ENCODE measurements at places on chromosomes 2 and 18.

DNA sequence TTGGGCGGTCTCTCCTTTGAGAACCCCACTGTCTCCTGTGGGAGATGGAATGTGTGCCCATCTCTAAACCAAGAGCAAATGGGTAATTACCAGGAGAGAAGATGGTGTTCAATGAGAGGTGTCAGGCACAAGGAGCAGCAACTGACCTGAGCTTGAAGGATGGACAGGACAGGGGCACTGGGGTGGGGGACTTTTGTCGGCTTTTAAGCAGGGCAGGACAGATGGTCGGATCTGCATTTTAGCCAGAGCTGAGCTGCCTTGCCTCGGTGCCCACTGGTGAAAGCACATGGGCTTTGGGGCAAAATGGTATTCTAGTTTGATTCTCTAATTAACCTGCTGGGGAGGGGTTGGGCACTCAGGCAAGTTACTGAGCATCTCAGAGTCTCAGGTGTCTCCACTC lies 98.0 kb downstream of the INHBB start:
- no peak for DNase-seq

GRCh38 chr18:11946756-11947155 lies 34.6 kb upstream of the IMPA2 start:
- DNase-seq = no peak

GRCh38 chr2:138324068-138324771 lies 177.3 kb upstream of the SPOPL start:
- no peak for DNase-seq

DNA sequence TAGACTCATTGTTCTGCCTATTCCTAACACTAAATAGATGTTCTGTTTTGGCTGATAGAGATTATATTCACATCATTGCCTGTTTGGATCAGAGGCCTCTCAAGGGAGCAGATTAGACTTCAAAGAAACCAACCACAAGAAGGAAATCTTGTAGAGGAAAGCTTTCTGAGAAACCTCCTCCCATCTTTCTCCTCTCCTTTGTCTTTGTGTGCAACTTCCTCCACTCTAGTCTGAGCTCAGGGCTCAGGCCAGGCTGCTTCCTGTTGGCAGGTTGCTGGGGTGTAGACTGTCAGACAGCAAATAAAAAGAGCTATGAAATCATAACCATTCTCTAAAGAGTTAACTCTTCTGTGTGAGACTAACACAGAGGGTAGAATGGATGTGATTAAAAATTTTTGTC lies 113.0 kb downstream of the TGFA start:
- DNase-seq = no peak

GRCh38 chr2:112277596-112278220 lies 2.3 kb downstream of the ZC3H6 start:
- no peak for DNase-seq

- DNase-seq = no peak
Observed at GRCh38 chr2:156541229-156541628, 105.0 kb downstream of the GPD2 start.

DNA sequence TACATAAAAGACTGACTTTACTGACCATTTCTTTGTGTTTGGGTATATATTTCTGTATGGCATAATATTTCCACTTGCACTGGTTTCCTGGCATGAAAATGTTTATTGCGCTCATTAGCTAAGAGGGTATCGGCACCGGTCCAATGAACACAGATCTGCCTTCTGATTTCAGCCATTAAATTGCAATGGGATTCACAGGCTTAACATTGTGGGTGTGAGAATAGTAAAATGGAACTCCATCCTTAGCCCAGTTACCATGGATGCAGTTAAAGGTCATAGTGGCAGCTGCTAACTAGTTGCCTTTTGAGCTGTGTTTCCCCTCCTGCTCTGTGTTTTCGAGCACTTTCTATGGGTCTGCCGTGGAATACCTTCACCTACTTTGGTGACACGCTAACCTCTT lies 352.6 kb upstream of the POU3F3 start:
- DNase-seq = peak; percentile 31

DNA sequence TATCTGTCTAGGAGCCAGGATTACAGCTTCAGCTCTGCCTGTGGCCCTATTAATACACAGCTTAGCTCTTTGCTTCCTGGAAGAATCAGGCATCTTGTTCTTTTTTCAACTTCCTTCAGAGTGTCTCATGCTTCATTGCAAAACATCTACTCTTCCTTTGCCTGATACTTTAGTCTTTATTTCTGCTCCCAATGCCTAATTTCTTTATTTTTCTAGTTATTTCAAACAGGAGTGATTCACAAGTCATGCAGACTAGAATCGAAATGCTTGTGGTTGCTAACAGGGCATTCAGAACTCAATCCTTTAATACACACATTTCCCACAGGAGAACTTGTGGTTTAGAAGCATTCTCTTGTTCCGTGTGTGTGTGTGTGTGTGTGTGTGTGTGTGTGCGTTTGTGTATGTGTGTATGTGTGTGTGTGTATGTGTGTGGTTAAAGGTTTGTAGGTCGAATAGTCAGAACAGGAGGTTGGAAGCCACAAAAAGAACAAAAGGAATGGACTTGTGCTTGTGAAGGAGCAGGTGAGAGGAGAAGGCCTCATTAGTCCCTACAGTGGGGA lies 28.3 kb upstream of the INSIG2 start:
- DNase-seq = no peak

DNA sequence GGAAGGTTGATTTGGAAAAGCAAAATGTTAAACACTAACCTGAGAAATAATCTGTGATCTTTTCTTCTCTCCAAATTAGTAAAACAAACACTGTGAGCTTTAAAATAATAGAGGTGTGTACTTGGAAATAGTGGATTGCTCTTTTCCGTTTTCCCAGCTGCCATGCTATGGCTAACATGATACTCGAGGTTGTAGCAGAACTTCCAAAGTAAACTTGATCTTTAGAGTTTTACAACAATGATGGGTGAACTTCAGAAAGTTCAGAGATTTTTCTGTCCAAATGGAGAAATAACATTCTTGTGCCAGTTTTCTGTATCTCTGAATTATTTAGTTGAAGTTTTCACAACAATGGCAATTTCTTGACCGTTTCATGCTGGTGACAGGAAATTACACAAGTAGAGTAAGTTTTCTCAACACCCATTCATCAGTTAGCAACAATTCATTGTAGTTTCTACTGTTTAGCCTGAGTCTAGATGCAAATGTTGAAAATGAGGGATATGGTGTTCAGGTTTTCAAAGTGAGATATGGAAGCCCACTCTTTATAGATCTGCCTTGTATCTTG lies 135.3 kb upstream of the CTAGE1 start:
- no peak for DNase-seq

DNA sequence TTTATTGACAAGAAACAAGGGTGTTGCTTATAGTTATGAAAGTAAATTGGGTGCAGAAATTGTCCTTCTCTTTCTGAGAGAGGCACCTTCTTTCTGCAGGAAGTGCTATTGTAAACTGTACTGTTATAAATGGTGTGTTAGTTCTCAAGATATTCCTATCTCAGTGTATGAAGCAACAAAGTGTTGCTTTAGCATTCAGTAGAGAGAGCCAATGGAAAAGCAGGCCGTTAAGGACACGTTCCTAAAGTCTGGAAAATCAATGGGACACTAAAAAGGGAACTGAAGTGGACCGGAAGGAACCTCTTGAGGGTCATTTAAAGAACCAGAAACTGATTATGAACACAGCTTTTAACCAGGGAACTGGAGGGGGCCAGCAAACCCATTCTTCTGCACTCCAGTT lies 510.0 kb upstream of the ZEB2 start:
- no peak for DNase-seq

DNA sequence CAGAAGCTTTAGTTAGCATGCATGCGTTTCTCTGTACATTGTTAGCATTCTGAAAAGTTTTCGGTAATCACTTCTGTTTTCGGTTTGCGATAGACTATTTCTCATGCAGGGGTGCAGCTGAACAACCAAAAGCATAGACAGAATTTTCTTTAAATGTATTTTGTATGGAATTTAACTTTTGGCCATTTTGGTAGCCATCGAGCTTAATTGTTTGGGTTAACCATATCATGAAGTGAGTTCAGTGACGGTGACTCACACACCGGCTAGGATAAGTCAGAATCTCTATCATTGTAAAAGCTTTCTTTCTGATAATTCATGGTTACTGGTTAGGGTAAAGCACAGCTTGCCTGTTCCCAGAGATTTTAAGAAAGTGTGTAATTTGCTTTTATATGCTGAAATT lies 107.2 kb downstream of the CD226 start:
- DNase-seq = no peak

DNA sequence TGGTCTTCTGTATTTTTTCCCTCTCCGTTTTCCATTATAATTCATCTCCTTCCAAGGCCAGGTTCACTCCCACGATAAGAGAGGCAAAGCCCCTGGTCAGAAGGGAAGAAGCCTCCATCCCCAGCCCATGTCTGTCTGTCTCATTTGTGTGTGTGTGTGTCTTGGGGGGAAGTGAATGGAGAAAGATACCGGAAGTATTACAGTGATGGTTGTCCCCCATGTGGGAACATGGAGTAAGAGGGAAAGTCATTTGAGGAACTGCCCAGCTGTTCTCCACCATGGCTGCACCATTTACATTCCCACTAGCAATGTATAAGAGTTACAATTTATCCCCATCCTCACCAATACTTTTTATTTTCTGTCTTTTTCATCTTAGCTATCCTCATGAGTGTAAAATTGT lies 113.6 kb upstream of the ATP8B1 start:
- DNase-seq = no peak

GRCh38 chr2:2812117-2812516 lies 481.0 kb upstream of the MYT1L start:
- no peak for DNase-seq

- DNase-seq = no peak
Observed at GRCh38 chr2:14513903-14514302, 118.6 kb upstream of the LRATD1 start.

DNA sequence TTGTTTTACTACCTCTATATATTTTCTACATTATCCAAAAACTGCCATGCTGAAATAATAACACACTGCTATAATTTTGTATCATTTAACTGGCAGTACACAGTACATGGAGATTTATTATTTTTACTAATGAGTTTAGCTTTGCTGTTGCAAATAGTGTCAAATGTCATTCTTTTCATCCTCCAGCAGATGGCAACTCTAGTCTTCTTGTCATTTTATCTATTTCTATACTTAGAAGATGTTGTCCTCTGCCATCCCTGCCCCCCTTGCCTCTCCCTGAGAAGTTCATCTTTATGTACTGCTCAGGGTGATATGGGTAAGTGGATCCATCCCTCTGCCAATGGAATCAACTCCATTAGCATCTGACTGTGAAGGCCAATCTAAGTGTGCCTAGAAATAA lies 21.7 kb upstream of the LRRTM1 start:
- no peak for DNase-seq

GRCh38 chr2:150532879-150533278 lies 45.4 kb upstream of the RND3 start:
- DNase-seq = no peak

DNA sequence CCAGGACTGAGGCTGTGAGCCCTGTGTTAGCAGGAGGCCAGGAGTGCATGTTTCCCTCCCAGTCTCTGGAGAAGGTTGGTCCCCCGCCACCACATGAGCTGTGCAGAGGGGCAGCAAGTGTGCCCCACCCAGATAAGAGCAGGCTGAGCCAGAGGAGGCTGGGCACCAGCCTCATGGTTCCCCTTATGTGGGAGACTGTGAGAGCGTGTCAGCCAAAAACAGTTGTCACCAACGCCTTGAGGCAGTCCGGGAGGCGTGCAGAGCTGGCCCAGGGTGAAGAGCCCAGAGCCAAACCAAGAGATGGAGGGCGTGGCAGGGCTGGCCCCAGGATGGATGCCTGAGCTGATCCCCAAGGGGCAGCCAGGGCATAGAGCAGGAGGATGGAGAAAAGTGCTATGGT lies 128.7 kb upstream of the GLI2 start:
- no peak for DNase-seq

DNA sequence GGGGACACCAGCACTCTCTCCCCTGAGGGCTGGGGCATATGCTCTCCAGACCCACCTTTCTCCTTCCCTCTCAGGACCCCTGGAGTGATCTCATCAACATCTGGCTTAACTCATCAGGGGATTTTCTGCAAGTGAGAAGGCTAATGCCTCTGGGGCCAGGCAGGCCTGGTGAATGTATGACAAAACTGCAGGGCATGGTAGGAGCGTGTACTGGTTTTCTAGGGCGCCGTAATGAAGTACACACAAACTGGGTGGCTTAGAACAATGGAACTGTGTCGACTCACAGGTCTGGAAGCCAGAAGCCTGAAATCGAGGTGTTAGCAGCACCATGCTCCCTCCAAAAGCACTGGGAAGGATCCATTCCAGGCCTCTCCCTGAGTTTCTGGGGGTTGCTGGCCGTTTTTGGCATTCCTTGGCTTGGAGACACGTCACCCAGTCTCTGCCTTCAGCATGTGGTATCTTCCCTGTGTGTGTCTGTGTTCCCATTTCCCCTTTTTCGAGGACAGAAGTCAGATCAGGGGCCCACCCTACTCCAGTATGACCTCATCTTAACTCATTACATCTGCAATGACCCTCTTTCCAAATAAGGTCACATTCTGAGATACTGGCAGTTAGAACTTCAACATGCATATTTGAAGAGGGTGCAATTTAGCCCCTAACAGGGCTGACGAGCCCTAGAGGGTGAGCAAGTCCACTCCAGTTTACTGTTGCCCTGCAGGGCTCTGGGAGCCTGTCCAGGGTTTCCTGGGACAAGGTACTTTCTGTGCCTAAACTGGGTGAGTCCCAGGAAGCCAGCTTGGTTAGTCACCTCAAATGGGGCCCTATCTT lies 45.5 kb upstream of the CAB39 start:
- no peak for DNase-seq

DNA sequence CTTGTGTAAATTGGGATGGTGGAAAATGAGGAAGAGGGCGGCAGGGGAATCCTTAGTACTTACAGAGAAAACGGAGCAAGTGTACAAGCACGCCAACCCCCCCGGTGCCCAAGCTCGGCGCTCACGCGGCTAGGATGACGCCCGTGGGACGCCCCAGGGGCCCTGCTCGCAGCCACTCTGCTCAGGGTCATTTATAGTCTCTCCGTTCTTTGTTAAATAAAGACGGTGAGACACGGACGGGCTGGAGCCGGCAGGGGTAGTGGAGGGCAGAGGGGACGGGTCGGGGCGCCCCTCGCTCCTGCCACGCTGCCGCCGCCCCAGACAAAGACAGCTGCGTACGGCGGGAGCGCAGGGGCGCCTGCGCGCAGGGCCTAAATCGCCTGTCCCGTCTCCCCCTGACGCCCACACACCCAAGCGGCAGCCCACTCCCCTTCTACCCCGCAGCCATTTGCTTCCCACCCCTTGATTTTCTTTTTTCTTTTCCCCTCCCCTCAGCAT lies 37.8 kb downstream of the PCBP1 start:
- DNase-seq = no peak

DNA sequence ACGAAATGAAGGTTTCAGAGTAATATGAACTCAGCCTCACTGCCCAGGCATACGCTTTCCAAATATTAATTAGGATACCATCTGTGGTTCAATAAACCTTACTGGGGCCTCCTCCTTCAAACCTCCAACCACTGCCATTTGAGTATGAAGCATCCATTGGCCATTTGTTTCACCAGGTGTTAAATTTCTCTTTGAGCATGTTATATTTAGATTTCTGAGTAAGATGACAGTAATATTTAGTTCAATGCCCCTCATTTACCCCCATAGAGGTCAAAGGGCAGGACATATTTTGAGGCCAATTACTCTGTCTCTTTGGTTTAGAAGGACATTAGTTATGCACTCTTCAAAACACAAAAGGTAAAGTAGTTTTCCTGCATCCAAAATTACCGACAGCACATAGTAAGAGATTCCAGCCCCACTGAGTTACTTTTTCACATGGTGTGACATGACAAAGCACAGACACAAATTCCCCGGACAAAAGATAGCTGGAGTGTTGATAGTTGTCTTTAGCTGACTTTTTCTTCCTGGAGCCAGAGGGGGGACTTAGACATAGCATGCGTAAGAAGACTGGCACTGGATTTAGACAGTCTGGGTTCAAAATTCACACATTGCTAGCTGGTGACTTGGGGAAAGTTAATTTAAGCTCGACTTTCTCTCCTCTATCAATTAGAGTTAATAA lies 33.1 kb upstream of the LNPK start:
- no peak for DNase-seq

Data from NCI-H2029 treated with DMSO at 0.1 percent for 48 hours (cell line).